ENCODE measurements at places on chromosomes 2 and 18. TPM values are rescaled to one million over a fixed set of nuclear protein-coding genes. Genes with fewer than 3 reads are reported as not detected.

Gene NTSR2
- total RNA-seq = not detected

Gene ALPI
- total RNA-seq = not detected

Gene STEAP3
- total RNA-seq = 23.8 TPM

Gene SMIM21
- total RNA-seq = not detected

Gene REG1B
- total RNA-seq = not detected

Gene DSG4
- not detected for total RNA-seq

DNA sequence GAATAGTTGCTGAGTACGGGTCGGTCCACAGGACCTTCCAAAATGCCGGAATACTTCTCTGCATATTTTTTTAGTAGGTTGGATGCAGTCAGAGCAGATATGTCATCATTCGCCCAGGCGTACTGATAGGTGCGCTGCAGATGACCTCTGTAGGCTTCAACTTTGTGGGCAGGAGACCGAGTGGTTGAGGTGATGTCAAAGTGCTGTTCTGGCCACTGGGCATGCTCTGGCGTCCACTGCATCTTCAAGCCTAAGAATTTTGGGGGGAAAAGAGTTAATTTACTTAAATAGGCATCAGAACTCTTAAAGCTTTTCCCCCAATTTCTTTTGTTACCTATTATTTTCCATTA is 124.3 kb downstream of the FIGN start:
- peaks cover 35% of the 10 kb centered on the region for H3K36me3 ChIP-seq
- DNase-seq = no peak
- H3K27me3 ChIP-seq = no peaks in the 10 kb centered on the region
- H3K4me3 ChIP-seq = no peak overlapping the region

DNA sequence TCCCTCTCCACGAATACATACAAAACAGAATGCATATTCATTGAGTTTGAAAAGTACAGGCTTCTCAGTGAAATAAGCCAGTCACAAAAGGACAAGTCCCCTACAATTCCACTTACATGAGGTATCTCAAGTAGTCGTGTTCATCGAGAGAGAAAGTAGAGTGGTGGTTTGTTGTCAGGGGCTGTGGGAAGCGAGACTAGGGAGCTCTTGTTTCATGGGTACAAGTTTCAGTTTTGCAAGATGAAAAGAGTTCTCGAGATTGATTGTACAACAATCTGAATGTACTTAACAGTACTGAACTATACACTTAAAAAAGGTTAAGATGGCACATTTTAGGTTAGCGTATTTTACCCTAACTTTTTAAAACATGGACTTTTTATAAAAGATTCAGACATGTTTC is 71.5 kb upstream of the TTC39C start:
- peaks cover 99% of the 10 kb centered on the region for H3K36me3 ChIP-seq
- no peaks in the 10 kb centered on the region for H3K27me3 ChIP-seq
- H3K4me3 ChIP-seq = no peak overlapping the region
- H3K4me1 ChIP-seq = no peaks in the 10 kb centered on the region
- no peak overlapping the region for H3K27ac ChIP-seq

GRCh38 chr2:95287806-95288205 is 9.3 kb upstream of the KCNIP3 start:
- no peak overlapping the region for H3K4me3 ChIP-seq
- no peaks in the 10 kb centered on the region for H3K27me3 ChIP-seq
- no peaks in the 10 kb centered on the region for H3K36me3 ChIP-seq
- no peak for DNase-seq
- H3K27ac ChIP-seq = no peak overlapping the region
- peaks cover 5% of the 10 kb centered on the region for H3K4me1 ChIP-seq

DNA sequence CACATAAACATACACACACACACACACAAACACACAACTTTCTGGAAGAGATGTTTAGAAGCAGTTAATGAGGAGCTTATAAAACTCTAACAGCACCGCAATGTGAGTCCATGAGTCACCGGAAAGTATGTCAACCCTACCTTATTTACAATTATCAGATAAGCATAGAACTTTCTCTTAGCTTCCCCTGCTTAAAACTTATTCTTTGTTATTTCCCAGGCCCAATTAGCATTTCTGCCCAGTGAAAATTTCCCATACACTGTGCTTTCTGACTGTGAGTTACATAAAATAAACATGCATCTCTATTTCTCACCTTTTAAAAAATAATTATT is 737.6 kb downstream of the LRP1B start:
- no peak overlapping the region for H3K4me3 ChIP-seq
- no peaks in the 10 kb centered on the region for H3K27me3 ChIP-seq
- H3K27ac ChIP-seq = no peak overlapping the region
- H3K4me1 ChIP-seq = no peaks in the 10 kb centered on the region
- DNase-seq = no peak

GRCh38 chr18:11260961-11261461 is 111.6 kb upstream of the PIEZO2 start:
- H3K4me1 ChIP-seq = no peaks in the 10 kb centered on the region
- no peak for DNase-seq
- no peaks in the 10 kb centered on the region for H3K36me3 ChIP-seq
- no peak overlapping the region for H3K27ac ChIP-seq
- no peak overlapping the region for H3K4me3 ChIP-seq
- no peaks in the 10 kb centered on the region for H3K27me3 ChIP-seq

DNA sequence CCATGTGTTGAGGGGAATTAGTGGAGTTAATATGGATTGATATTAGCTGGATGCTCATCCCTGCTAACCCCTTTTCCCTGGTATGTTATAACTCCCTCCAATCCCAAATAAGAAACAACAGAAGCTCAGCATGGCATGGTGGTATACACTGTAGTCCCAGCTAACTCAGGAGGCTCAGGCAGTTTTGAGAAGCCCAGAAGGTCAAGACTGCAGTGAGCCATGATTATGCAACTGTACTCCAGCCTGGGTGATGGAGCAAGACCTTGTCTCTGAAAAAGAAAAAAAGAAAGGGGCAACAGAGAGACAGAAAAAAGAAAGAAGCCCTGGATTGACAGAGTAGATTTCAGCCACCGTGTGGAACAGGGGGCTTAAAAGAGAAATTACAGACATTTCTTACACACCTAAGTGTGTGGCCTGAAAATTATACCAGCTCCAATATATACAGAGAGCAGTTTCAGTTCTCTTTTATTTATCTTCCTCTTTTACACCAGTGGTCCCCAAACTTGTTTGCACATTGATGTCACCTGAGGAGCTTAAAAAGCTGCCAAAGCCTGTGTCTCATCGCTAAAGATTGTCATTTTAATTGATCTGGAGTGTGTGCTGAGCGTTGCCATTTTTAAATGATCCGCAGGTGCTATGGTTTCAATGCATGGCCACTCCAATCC is 203.6 kb downstream of the UBE2E3 start:
- no peaks in the 10 kb centered on the region for H3K4me1 ChIP-seq
- no peak overlapping the region for H3K27ac ChIP-seq
- no peaks in the 10 kb centered on the region for H3K27me3 ChIP-seq
- DNase-seq = peak; percentile 18
- H3K36me3 ChIP-seq = no peaks in the 10 kb centered on the region
- H3K4me3 ChIP-seq = no peak overlapping the region

- peaks cover 28% of the 10 kb centered on the region for H3K36me3 ChIP-seq
- H3K27me3 ChIP-seq = no peaks in the 10 kb centered on the region
- H3K27ac ChIP-seq = no peak overlapping the region
- no peak overlapping the region for H3K4me3 ChIP-seq
Measured at GRCh38 chr2:135664623-135665068, 77.0 kb upstream of the UBXN4 start.
